ENCODE measurements at places on chromosomes 3 and 15.

- DNase-seq: no peak
These were observed 97.8 kb downstream of the RPL22L1 start for GRCh38 chr3:170772175-170772574.

DNA sequence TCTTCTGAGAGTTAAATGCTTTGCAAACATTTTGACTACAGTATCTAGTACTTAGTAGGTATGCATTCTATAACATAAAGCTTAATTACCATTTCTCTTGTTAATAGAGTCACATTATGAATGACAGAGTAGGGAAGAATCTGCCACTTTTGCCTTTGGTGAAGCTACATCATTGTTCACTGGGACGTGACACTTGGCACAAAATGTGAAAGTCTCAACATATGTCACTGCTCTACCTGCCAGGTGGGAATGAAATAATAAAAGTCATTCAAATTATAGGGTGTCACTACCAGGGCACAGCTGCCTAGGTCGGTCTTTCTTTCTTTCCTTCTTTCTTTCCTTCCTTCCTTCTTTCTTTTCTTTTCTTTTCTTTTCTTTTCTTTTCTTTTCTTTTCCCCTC is 17.6 kb downstream of the GPR87 start:
- no peak for DNase-seq

- no peak for DNase-seq
These were observed 97.1 kb downstream of the MEX3B start for GRCh38 chr15:81948751-81949150.

DNA sequence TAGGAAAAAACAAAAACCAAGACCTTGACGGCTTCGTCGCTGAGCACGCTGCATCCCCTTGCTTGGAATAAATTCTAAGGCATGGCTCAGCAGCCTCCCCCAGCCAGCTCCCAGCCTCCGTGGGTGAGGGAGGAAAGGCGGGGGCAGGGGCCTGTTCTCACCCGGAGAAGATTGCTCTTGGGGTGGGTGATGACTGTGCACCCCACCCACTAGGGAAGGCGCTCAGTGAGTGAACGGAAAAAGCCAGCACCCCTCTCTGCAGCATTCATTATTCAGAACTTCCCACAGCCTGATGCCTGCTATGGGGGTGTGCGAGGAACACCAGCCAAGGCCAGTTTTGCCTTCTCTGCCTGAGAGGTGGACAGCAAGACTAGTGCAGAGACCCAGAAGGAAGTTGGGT is 19.3 kb upstream of the NTRK3 start:
- no peak for DNase-seq

GRCh38 chr3:123724306-123724705 is 139.5 kb upstream of the HACD2 start:
- DNase-seq: no peak

- DNase-seq: peak; percentile 91
These were observed 61.0 kb upstream of the PPARG start for GRCh38 chr3:12227833-12228232.

DNA sequence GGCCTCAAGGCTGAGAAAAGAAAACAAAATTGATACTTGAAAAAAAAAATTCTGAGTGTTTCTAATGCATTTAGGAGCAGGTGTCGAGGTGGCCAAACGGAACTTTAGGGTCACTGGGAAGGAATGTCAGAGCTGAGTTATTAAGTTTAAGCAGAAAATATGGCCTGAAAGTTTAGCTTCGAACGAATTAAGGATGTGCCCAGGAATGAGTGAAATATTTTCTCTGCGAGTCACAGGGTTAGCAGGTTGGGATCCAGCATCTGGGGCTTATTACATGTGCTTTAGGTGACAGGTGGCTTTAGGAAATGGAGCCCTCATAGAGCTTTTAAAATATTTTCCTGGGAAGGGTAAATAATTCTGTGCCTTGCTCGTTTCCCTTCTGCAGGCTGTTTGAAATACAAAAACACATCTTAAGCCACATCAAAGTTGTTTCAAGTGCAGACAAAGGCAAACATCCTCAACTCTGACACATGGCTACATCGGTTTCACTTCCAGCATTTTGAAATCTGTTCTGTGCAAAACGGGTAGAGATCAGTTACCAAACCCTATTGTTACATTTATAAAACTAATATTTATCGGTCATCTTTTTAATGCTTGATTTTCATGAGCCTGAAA is 143.1 kb upstream of the ARRDC4 start:
- DNase-seq: no peak

GRCh38 chr15:48899793-48900192 is 21.9 kb downstream of the EID1 start:
- DNase-seq: no peak

GRCh38 chr3:141391298-141391990 is 23.1 kb downstream of the ZBTB38 start:
- no peak for DNase-seq

GRCh38 chr3:175869404-175869803 is 1010.3 kb downstream of the NAALADL2 start:
- no peak for DNase-seq

DNA sequence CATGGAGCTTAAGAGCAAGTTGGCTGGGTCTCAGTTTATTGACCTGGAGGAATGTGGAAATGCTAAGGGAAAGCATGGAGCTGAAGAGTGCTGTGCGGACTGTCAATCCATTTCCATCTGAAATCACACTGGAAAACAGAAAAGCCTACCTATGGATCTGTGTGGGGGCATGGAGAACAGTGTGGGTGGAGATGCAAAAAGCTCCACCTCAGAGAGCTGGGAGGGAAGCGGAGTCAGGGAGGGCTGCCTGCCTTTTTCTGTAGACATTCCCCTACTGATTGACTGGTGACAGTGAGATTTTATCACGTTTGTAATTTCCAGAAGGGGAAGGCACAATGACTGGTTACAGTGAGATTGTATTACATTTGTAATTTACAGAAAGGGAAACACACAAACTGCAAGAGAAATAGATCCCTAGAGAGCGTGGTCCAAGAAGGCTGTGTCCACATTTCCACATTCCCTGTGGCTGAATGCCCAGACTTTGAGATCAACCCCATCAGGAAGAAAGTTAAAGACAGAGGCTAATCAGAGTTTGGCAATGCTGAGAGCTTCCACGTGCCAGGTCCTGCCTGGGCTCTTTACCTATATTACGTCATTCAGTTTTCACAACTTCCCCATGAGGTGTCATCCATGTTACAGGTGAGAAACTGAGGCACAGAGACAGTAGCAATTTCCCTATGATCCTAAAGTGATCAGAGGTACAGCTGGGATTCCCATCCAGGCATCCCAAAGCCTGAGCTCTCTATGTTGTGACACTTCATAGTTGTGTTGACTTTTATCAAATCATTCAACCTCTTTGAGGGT is 67.7 kb upstream of the NSMCE3 start:
- DNase-seq: no peak

GRCh38 chr15:60539016-60539415 is 60.1 kb upstream of the ICE2 start:
- no peak for DNase-seq

DNA sequence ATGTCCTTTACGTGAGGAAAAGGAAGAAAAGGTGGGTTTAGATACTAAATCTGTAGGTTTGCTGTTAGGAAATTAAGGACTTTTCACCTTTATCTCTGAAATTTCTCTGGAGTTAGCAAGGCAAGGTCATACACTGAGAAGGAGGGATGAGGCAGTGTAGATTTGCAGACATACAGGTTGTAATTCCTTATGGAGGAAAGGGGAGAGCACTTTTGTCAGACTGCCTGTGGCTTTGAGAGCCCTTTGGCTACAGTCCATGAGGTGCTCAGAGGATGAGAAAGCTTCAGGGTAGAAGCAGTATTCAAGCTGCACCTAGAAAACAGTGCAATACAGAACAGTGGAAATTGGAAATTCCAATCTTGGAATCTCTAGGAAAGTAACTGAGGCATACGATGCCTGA is 8.3 kb downstream of the RPL14 start:
- no peak for DNase-seq

- DNase-seq: no peak
These were observed 53.4 kb downstream of the SYNPR start for GRCh38 chr3:63331520-63331919.

DNA sequence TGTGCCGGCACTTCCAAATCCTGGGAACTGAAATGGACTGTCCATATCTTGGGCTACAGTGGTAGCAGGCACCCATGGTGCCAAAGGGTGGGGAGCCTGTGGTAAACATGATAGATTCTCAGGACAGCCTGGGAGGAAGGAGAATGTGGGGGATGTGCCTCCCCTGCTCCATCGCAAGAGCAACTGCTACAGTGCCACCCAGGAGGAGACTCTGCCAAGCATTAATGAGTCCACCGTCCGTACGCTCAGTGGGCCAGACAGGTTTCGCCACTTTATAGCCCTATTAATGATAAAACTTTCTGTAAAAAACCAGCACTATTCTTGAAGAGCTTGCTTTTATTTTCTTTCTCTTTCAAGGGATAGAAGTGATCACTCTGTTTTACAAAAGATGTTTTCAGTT is 75.2 kb downstream of the FMN1 start:
- DNase-seq: no peak

DNA sequence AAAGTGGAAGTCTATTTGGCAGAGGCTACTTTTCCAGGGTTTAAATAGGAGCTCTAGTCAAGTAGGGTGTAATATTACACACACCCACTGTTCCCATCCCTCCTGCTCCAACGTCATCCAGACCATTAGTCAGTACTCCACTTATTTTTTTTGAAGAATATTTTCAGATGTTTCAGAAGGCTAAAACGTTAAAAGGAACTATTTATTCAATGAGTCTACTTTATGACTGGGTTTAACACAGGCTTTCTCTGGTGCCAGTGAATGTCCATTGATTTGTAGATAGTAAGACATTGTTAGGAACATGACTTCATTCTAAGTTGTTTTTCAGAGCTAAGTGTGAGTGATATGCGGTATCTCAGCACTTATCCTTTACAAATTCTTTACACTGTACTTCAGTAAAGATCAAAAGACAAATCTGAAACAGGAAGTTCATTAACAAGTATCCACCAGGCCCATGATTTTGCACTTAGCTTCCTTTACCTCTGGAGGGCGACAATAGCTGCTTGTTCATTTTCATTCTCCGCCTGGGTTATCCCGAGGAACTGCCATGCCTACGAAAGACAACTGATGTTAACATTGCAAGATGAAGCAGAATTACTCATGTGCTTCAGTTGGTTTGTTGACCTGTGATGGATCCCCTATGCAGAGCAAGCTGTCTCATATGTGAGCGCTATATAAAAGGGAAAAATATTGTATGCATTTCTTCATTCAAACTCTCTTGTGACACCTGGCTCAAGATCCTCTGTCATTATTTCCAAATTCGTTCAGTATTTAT is 158.7 kb downstream of the USP13 start:
- DNase-seq: peak; percentile 86

DNA sequence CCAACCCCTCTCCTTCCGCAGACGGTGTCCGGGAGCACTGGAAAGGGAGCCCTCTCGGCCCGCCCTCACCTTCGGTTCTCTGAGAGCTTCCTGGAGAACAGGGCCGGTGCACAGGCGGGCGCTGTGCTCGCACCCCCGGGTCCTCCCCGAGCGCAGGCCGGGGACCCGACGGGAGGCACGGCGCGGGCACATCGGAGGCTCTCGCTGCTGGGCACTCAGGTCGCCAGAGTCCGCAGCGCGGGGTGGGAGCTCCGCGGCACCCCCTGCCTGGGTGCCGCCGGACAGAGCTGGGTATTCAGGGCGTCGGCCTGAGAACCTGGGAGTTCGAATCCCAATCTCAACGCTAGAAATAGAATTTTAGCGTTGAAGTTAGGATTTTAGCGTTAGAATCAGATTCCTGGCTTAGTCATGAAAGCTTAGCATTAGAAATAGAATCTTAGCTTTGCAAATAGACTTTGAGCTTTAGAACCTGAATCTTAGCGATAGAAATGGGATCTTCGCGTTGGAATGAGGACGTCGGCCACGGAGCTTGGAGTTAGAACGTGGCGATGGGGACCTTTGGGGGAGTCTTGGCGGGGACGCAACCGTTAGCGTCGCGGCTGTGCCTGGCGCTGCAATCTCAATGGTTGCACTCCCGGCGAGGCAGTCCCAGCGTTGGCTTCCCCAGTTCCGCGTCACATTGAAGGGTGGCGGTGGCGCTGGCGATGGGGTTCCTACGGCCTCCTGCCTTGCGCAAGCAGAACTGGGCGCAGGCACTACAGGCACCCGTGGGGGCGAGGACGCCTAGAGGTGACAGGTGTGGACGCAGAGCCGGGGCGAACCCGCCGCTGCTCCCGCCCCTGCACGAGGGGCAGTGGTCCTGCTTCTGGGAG is 549 bp downstream of the TRH start:
- DNase-seq: no peak

Data from A172 (cell line).